Upper lobe of left lung (tissue), 6 donors: ENCODE measurements at places on chromosomes 2 and 18.

- no peak for DNase-seq
Observed at GRCh38 chr2:203590496-203590895, 55.4 kb upstream of the RAPH1 start.

GRCh38 chr2:203578759-203579643, 43.9 kb upstream of the RAPH1 start:
- DNase-seq, result no peak

DNA sequence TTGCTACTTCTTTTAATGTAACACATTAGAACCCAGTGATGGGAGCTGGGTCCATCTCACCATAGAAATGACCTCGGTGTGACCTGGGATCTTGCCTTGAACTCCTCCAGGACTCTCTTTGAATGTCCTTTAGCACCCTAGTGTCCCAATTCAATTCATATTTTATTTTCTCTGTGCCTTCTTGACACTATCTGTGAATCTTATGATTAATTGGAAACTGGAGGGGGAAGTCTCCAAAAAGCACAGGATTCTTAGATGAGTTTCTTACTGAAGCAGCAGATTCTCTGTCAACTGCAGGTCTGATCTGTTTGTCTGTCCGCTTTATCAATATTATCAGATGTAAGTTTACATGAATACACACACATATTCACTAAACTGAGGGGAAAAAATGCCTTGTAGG, 470 bp downstream of the DHRS9 start:
- DNase-seq, result no peak

- DNase-seq, result no peak
Observed at GRCh38 chr2:67713376-67713775, 316.2 kb downstream of the ETAA1 start.

GRCh38 chr2:222492683-222493082, 68.3 kb downstream of the SGPP2 start:
- no peak for DNase-seq

- no peak for DNase-seq
Observed at GRCh38 chr2:80459028-80459427, 154.5 kb upstream of the LRRTM1 start.

- DNase-seq, result no peak
Observed at GRCh38 chr18:51867767-51868166, 472.2 kb upstream of the DCC start.

GRCh38 chr2:95372216-95372829, 30.2 kb upstream of the FAHD2A start:
- peak; percentile 3 for DNase-seq

- no peak for DNase-seq
Observed at GRCh38 chr2:152418688-152419087, 83.7 kb downstream of the FMNL2 start.

- DNase-seq, result no peak
Observed at GRCh38 chr2:47014564-47015051, 99.0 kb upstream of the MCFD2 start.

DNA sequence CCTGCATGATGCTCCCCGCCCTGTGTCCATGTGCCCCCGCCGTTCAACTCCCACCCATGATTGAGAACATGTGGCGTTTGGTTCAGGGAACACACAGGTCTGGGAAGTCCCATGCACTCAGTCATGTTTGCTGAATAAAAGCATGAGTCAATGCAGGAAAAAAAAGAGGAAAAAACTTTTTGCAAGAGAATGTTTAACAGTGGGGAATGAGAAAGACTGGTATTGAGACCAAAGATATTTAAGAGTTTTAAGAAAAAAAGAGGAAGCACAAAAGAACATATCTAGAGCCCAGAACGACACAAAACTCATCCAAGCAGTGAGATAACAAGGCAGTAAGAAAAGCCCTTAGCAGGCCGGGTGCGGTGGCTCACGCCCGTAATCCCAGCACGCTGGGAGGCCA, 279.2 kb upstream of the THSD7B start:
- DNase-seq, result no peak

GRCh38 chr18:6659963-6660725, 69.4 kb upstream of the ARHGAP28 start:
- no peak for DNase-seq

DNA sequence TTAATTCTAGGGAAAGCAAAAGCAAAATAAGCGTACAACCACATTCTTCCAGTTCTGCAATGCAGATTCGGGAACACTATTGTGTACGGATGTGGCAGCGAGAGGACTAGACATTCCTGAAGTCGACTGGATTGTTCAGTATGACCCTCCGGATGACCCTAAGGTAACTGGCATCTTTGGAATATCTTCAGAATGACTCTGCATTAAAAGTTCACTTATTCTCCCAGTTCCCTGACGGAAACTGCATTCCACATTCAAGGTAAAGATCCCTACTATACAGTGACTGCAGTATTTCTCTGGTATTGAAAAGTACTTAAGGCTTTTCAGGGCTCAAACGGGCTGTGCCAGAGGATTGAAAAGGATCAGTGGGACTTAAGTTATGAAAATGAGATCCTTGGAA, 10.9 kb downstream of the DDX18 start:
- DNase-seq, result no peak

GRCh38 chr2:129849559-129850160, 129.8 kb upstream of the RAB6C start:
- no peak for DNase-seq

DNA sequence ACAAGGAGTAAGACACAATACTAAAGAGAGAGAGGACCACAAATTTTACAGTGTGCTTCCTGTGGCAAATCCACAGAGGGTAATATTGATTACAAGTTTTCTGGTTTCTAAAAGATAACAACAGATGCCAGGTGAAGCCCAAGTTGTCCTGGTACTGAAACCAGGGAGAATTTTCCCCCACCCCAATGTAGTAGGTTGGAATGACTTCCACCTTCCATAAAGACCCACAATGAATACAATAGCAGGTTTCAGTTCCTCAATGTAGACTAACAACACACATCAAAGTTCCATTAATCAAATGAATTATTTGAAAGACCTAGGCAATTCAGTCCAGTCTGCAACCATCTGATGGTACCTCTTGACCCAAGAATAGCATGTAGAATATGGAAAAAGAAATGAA, 44.0 kb upstream of the TMEM247 start:
- no peak for DNase-seq

DNA sequence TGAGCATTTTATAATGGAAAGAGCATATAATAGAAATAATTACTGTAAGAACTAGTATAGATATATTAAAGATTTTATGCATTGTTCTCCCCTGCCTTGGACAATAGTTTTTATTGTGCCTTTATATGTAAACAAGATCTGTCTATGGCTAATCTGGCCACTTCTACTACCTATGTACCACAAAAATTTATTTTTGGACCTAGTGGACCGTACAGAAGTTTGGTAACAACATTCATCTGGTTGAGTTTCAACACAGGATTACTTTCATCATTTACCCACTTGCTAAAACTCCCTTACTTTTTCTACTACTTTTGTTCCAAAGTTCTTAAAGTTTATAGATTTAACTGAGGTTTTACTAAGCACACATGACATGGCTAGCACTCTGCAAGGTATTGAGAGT, 13.2 kb upstream of the MYOM1 start:
- no peak for DNase-seq

DNA sequence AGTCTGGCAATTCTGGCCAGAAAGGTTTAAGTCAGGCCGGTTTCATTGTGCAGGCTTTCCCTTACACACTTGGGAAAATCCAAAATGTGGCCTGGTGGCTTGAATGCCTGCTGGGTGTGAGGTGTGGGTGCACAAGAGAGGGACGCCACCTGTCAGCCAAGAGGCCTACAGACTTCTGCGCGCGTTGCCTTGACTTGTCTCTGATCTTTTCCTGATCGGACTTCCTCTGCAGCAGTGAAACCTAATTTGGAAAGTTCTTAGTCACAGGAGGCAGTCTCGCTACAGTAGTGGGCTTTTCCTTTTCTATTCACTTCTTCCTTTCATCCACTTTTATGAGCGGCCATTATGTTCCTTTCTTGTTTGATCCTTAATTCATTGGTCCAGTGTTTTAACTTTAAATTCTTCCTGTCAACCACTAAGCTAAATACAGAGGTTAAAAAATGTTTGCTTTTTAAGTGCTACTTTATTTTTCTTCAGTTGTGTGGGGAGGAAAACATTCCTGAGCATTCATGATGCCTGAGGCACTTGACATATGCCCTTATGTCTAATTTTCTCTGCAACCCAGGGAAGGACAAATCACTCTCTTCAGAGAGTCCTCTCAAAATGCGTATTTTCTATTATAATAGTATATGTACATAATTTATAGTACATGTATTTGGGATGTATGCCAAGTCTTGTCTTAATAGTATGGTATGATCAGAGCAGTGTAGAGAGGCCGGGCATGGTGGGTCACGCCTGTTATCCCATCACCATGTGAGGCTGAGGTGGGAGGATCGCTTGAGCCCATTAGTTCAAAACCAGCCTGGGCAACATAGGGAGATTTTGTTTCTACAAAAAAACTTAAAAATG, 128.9 kb downstream of the WDSUB1 start:
- DNase-seq, result no peak

GRCh38 chr18:79558196-79558932, 121.2 kb upstream of the CTDP1 start:
- peak; percentile 62 for DNase-seq

- no peak for DNase-seq
Observed at GRCh38 chr2:119076713-119077112, 81.8 kb downstream of the C1QL2 start.

DNA sequence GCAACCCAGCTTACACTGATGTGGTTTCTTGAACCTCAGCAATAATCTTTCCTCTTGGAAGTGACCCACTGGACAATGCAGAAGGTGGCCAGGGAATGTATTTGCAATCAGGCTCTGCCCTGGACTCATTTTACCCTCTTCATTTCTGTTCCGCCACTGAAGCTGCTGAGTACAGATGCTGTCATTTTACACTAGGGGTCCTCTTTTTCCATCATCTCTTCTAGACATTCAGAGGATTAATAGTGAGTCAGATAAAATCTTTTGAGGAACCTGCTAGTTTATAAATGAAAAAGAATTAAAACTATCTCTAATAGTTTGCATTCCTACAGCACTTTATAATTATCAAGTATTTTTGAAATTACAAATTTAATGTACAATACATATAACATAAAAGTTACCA, 87.9 kb upstream of the PNPT1 start:
- DNase-seq, result no peak

DNA sequence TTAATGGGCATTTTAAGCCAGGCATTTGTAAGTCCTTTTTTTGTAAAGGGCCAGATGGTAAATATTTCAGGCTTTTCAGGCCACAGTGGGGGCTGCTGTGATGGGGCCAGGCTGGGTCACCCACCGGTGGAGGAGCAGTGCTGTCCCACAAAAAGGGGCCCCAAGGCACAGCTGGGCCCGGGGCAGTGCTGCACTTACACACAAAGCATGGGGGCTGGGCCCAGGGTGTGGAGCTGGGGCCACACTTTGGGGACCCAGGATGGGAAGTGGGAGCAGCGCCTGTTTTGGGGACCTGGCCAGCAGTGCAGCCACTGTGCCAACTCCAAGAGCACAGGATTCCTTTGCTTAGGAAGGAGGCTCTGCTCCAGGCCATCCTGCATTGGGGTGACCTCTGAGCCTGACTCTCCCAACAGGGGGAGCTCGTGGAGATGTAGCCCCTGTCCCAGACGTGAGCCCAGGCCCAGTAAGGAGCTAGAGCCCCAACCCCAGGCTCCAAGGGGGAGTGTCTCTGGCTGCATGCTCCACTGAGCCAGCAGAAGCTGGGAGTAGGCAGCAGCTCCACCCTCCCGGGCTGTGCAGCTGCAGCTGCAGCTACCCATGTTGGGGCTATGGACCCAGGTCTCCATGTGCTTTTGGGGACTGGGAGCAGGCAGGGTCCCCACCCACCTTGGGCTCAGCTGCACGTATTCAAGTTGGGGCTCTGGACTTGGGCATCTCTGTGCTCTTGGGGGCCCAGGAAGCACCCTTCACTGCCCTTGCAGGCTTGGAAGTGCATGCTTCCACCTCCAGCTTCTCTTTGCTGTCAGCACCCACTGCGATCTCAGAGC, 1036.5 kb upstream of the CNTNAP5 start:
- peak; percentile 51 for DNase-seq

GRCh38 chr18:74360852-74361655, 45.4 kb downstream of the C18orf63 start:
- DNase-seq, result no peak

DNA sequence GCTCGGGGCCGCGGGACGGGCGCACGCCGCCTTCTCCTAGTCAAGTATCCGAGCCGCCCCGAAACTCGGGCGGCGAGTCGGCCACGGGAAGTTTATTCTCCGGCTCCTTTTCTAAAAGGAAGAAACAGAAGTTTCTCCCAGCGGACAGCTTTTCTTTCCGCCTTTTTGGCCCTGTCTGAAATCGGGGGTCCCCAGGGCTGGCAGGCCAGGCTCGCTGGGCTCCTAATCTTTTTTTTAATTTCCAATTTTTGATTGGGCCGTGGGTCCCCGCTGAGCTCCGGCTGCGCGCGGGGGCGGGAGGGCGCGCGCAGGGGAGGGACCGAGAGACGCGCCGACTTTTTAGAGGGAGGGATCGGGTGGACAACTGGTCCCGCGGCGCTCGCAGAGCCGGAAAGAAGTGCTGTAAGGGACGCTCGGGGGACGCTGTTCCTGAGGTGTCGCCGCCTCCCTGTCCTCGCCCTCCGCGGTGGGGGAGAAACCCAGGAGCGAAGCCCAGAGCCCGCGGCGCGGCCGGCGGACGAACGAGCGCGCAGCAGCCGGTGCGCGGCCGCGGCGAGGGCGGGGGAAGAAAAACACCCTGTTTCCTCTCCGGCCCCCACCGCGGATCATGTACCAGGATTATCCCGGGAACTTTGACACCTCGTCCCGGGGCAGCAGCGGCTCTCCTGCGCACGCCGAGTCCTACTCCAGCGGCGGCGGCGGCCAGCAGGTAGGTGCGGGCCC, 617 bp downstream of the FOSL2 start:
- peak; percentile 64 for DNase-seq

- DNase-seq, result no peak
Observed at GRCh38 chr18:51165296-51165695, 32.2 kb downstream of the MEX3C start.

DNA sequence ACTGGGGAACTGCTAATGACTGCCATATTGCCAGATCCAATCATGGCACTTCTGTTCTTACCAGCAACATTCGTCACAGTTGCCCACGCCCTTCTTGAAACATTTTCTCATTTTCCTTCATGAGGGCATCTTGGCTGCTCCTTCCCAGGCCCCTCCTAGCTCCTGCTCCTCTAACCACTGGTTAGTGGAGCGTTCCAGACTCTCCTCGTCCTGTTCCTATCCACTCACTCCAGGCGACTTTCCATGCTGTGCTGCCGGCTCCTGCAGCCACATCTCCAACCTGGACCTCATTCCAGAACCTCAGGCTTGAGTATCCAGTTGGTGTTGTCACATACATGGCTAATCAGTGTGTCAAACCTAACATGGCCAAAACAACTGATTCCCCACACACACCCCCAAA, 1.3 kb upstream of the ADI1 start:
- DNase-seq, result no peak

DNA sequence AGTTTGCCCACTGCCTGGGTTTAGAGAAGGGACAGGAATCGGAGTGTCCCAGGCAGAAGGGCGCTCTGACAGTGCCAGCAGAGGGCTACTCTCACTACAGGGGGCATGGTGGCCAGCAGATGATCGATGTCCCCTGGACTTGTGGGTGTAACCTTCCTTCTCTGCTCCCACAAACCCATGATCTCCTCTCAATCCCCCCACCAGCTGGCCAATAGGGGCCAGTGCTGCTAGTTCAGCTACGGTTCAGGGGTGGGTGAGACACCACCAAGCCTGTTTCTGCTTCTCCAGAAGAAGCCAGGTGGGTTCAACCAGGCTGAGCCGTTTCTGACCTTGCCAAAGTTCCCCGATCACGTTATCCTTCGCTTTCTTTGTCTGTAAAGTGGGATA, 1.3 kb downstream of the NPPC start:
- no peak for DNase-seq
